ENCODE measurements at places on chromosomes 3 and 15.

GRCh38 chr3:153752405-153753027 lies 368.7 kb upstream of the ARHGEF26 start:
- DNase-seq, result peak; percentile 84

DNA sequence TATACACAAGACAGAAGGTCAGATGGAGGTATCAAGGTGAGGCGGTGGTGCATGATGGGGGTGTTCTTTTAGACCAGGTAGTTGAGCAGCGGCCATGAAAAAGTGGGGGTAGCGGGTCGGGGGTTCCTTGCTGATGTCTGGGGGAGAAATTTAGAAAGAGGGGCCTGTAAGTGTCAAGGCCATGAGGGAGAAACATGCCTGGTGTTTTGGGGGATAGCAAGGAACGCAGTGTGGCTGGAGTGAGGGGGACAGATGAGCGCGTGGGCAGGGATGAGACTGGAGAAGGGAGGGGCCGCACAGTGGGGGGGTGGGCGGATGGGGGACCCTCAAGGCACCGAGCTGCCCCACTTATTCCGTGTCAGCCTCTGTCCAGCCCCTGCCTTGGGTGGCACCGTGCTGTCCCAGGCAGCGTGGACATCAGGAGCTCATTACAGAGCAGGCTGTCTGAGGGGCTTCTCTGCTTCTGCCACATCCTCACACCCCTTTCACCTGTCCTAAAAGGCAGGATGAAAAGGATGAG lies 143.3 kb downstream of the SMAD6 start:
- DNase-seq, result no peak

DNA sequence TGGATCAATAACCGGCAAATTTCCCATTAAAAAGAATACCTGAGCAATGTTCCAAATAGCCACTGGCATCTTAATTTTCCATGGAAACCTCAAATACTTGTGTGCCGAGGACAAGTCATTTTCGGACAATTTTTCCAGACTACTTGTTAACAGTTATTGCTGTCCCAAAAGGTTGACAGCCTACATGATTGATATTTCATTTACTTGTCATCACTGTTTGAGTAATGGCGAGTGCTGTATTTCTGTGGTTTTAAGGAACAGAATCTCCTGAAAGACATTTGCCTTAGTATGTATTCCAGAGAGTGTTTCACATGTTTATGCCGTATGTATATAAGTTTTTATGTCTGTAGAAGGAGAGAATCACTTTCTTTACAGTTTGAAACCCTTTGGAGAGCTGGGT lies 36.7 kb downstream of the MAP2K5 start:
- no peak for DNase-seq

DNA sequence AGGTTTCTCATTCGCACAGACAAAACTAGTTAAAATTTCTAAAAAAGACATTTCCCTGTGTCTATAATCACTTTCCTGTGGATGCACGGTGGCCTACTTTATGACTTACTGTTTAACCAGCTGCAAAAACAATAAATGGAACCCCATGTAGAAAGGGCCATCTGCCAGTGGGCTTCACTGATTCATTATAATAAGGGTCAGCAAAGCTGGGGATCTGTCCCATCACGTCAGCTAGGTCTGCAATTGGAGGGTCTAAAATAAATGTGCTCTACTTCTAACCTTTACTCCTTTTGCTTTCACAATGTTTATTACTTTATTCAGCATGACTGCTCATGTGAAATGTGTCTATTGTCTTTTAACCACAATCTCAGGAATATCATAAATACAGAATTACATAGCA lies 43.1 kb upstream of the NMD3 start:
- DNase-seq, result peak; percentile 94

DNA sequence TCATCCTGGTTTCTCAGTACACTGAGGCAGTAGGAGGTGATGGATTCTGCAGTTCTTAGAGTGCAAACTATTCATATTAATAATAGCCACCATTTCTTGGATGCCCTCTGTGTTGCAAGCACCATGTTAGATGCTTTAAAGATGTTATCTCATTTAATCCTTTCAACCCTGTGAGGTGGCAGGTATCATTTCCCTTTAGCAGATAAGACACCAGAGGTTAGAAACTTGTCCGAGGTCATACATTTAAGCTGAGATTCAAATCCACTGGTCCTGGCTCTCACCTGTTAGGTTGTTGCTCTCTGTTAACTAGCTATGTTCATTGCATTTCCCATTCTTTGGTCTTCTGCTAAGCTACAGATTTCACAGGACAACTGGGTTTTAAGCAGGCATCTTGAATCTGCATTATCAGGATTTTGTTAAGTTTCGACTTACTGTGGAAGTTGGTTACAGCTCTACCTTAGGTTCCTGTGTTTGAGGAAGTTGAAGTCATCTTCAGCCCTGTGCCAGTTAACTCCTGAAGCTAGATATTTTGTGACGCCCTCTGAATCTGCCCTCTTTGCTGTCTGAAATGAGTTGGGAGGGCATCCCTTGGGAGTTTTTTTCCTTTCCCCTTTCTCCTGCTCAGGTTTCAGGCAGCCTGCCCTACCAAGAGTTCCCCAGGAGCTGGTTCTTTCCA lies 6.4 kb downstream of the PDE8A start:
- DNase-seq, result no peak

DNA sequence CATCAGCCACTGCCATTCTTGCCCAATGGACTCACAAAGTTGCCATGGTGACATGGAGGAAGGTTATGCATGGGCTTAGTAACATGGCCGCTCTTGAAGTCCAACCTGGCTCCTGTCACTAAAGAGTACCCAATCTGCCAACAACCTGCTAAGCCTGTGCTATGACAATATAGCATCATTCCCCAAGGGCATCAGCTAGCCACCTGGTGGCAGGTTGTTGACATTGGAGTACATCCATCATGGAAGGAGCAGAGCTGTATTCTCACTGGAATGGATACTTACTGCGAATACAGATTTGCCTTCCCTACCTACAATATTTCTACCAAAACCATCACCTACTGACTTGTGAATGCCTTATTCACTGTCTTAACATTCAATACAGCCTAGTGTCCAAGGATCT lies 138.9 kb upstream of the RORA start:
- peak; percentile 37 for DNase-seq

DNA sequence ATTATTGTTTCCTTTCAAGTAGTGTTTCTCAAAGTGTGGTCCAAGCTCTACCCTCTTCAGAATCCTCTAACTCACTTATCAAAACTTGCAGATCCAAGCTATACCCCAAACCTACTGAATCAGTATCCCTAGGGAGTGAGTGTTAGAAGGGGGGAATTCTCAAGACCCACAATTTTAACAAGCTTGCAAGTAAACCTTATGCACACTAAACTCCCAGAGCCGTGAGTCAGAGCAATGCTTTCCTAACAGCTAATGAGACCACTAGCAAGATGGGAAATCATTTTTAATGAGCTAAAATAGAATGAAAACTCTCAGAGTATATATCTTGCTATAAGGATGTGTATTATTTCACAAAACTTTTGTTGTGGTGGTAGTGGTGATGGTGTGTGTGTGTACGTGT lies 41.1 kb upstream of the SRGAP3 start:
- no peak for DNase-seq

- DNase-seq, result no peak
Observed at GRCh38 chr3:56190771-56191305, 277.4 kb downstream of the ERC2 start.

DNA sequence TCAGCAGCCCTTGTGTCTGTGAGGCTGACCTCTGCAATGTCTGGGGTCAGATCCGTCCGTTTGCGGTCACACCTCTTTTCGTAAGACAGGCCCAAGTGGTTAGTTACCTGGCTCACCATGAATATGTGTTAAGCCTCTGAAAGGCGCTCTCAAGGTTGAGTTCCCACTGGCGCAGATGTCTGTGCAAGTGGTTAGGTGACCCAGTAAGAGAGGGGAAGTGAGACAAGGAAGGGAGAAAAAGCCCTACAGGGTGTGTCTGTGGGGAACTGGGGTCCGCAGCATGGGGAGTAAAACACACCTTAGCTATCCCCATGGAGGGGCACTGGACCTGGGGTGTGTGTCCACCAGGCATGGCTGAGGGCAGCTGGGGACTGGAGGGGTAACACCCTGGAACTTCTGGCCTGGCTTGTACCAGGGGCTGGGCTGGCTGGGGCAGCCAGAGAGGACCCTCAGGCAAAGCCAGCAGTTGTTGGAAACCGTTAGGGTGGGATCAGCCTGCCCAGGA lies 391.6 kb upstream of the PROK2 start:
- DNase-seq, result no peak

DNA sequence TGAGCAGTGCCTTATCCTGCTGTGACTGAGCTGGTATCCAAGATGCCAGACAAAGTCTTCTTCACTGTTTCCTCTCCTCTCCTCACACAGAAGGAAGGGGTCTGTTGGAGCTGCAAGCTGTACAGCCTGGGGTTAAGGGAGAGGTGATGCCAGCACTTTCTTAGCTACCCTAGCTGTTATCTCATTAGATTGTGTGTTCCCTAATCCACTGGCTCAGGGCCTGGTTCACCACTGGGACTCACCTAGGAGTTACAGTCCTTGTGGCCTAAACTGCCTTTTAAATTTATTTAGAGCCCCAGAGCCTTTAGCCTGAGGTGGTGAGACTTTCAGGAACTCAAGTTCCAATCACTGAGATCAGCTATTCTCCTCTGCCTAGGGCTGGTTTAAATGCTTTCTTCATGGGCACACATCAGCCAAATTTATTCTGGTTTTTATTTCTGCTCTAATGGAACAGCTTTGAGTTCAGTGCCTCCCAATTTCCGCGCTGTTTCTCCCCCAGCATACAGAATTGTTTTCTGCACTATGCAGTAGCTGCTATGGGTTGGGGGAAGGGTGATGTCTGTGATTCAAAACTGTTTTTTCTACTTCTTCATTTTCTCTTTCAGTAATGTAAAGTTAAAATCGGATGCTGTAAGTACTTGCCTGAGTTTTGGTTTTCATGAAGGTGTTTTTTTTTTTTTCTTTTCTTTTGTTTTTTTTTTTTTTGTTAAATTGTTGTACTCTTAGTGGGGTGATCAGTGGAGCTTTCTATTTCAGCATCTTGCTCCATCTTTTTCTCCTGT lies 198.8 kb downstream of the DOCK3 start:
- DNase-seq, result no peak

DNA sequence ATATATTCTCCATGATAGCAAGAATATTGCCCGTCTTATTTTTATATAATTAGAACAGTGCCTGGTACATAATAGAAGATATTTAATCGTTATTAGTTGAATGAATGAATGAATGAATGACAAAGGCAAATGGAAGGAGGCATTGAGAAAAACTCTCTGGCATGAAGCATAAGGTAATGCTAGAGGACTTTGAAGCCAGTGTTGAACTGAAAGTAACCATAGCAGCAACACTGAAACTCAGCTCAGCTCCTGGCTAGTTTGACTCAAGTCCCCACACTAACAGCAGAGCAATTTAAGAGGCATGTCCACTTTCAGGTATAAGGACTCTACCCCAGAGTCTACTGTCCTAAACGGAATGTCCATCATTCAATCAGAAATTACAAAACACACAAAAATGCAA lies 227.0 kb downstream of the CPNE4 start:
- DNase-seq, result no peak

DNA sequence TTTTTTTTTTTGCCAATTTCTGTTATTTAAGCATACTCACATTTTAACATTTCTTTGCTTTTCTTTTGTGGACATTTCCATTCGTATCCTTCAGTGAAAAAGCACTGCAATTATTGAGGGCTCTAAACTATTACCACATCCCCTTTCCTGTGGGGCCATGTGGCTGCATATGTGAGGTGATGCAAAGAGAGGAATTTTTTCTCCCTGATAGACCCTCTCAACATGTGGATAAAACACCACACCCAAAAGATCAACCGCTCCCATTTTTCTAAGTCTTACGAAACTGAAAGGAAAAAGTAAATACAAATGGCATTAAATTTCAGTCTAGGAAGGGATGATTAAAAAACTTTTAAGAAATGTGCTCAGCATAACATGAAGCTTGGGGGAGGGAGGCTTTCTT lies 68.8 kb downstream of the DNAJC13 start:
- DNase-seq, result no peak

DNA sequence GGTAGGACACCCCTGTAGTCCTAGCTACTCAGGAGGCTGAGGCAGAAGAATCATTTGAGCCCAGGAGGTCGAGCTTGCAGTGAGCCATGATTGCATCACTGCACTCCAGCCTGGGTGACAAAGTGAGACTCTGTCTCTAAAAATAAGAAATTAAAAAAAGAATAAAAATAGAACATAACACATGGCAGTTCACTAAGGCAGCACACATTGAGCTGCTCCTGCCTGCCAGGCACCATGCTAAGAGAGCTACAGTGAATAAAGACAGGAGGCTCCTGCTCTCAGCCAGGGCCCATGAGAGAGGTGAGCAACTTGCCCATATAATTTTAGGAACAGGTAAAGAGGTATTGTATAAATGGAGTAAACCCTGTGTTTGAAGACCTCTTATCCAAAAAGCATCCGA lies 54.3 kb downstream of the EBLN2 start:
- no peak for DNase-seq

GRCh38 chr3:46931631-46932331 lies 44.8 kb downstream of the CCDC12 start:
- DNase-seq, result peak; percentile 57

DNA sequence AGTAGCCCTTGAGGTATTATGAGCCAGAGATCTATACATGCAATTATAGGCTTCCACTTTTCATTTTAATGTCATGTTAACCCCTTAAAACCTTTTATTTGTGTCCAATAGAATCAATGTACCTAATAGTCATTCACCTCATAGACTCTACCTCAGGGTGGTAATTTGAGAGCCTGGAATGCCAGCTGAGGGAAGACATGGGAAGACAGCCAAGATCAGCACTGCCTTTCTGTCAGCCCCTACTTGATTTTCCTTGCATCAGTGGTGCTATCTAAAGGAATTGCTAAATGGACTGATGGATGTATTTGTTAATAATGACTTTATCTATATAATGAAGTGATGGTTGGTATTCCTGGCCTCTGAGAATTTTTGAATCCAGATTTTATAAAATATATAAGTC lies 113.3 kb upstream of the GBE1 start:
- DNase-seq, result peak; percentile 47

- DNase-seq, result no peak
Observed at GRCh38 chr15:72690938-72691337, 4.9 kb downstream of the BBS4 start.

GRCh38 chr15:99443768-99444446 lies 121.9 kb upstream of the MEF2A start:
- DNase-seq, result no peak

GRCh38 chr3:124522082-124522625 lies 208.1 kb upstream of the UMPS start:
- no peak for DNase-seq

- DNase-seq, result no peak
Observed at GRCh38 chr3:10187290-10187876, 22.7 kb downstream of the IRAK2 start.

GRCh38 chr15:77017761-77018720 lies 23.1 kb downstream of the PSTPIP1 start:
- no peak for DNase-seq

DNA sequence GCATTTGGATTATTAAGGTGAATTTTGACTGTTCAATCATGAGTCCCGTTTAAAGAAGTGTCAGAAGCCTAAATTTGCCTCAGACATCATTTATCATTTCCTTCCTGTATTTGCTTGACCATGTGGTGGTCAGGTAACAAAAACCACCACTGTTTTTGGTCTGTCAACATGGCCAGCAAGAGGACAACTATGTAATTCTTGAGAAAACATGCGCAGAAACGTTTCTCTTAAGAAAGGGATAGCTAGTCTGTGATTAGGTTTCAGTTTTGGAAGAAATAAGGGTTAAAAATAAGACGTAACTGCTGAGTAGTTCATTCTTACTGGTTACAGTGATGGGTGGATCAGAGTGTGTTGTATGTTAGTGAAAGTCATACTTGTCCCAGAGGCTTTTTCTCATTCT lies 204.5 kb downstream of the AKAP13 start:
- no peak for DNase-seq

GRCh38 chr3:12265508-12265907 lies 23.4 kb upstream of the PPARG start:
- DNase-seq, result no peak

- no peak for DNase-seq
Observed at GRCh38 chr3:66227051-66227450, 6.2 kb downstream of the SLC25A26 start.

Data from NCI-H69 (cell line).